ENCODE measurements at places on chromosomes 7 and 10.

DNA sequence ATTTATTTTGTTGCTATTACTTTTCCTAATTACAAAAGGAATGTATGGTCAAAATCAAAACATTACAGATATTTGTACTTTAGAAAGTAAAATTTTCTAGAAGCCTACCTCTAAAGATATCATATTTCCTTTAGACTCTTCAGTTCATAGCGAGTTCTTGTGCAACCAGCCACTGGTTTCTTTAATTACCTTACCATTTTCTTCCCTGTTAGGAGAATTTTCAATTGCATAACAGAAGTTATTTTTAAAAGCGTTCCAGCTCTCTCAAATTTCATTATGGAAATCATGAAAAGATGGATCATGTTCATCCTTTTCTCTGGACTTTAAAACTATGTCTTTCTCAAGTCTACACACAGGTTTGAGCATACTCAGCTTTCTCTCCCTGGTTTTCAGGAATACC lies 5.0 kb upstream of the TRUB1 start:
- no peak for DNase-seq

- DNase-seq: no peak
Observed at GRCh38 chr10:70575874-70576802, 26.4 kb downstream of the PRF1 start.

- DNase-seq: no peak
Observed at GRCh38 chr10:65377687-65378086, 1548.1 kb upstream of the LRRTM3 start.

DNA sequence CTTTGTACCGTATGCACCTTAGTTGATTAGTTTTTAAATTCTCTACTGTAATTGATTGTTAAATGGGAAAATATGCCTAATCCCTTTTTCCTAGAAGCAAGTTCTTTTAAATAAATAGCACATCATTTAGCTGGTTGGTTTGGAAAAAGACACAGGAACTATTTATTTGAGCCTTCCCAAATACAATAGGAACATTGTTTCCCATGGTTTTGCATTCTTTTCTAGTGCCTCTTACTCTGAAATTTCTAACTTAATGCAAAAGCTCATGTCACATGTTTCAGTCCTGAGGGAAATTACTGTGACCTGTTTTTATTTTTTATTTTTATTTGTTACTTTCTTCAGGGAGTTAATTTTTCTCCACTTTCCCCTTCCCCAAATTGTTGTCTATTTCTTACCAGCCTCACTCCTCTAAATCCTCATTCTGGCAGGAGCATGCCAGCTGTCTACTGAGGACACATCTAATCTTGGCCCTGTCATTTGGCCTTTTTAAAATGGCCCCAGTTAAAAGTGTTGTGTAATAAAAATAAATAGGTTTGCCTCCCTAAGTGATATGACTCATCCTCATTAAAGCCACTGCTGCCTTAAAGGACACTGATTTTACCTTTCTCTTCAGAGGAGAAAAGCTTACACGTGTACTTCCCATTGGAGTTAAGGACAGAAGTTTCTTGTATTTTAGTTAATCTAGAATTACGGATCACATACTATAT lies 94.5 kb downstream of the PPP1R3A start:
- DNase-seq: no peak

GRCh38 chr7:78510580-78511188 lies 712.1 kb downstream of the PHTF2 start:
- no peak for DNase-seq

DNA sequence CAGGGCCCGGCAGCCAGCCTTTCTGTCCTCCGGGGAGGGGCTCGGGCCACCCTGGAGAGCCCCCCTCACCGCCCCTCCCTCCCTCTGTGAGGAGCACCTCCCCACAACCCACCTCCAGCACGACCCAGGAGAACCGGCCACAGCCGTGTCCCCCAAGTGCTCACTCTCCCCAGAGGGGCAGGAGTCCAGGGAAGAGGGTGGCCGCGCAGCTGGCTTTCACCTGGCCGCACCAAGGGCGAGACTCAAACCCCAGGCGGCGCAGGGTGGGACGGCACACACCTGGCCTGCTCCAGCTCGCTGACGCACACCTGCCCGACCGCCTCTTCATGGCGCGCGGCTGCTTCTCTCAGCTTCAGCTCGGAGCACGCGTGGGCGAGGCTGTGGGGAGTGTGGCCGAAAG lies 73.4 kb downstream of the CFAP46 start:
- DNase-seq: no peak

DNA sequence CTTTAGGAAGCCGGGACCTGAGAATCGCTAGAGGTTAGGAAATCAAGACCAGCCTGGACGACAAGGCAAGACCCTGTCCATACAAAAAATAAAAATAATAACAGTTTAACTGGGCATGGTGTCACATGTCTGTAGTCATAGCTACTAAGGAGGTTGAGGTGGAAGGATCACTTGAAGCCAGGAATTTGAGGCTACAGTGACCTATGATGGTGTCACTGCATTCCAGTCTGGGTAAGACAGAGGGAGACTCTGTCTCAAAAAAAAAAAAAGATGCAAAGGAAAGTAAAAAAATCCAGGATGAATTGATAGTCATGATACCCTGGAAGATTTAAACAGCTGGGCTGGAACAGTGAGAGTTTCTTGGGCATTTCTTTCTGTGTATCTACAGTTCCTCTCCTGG lies 463.2 kb downstream of the GALNT17 start:
- no peak for DNase-seq

- no peak for DNase-seq
Observed at GRCh38 chr7:106957766-106958165, 86.7 kb upstream of the PRKAR2B start.

DNA sequence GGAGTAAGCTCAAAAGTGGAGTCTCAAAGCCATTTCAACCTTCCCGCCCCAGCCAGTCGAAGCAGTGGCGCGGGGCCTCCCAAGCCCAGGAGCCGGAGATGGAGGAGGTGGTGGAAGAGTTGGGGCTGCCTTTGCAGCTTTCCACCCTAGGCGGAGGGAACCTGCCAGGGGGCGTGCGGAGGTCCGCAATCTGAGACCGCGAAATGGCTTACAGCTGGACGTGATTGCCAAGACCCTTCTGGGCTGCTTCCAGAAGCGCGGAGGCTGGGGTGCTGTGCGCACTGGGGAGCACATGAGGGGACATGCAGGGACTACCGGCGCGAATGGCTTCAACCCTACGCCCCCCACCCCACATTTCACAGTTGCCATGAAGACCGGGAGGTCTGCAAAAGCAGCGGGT lies 86.2 kb downstream of the PRR15 start:
- no peak for DNase-seq

- no peak for DNase-seq
Observed at GRCh38 chr7:103866919-103867318, 122.5 kb downstream of the RELN start.

- DNase-seq: no peak
Observed at GRCh38 chr7:17195576-17195975, 102.9 kb upstream of the AHR start.

- peak; percentile 75 for DNase-seq
Observed at GRCh38 chr10:72297805-72298591, 24.3 kb downstream of the DDIT4 start.

DNA sequence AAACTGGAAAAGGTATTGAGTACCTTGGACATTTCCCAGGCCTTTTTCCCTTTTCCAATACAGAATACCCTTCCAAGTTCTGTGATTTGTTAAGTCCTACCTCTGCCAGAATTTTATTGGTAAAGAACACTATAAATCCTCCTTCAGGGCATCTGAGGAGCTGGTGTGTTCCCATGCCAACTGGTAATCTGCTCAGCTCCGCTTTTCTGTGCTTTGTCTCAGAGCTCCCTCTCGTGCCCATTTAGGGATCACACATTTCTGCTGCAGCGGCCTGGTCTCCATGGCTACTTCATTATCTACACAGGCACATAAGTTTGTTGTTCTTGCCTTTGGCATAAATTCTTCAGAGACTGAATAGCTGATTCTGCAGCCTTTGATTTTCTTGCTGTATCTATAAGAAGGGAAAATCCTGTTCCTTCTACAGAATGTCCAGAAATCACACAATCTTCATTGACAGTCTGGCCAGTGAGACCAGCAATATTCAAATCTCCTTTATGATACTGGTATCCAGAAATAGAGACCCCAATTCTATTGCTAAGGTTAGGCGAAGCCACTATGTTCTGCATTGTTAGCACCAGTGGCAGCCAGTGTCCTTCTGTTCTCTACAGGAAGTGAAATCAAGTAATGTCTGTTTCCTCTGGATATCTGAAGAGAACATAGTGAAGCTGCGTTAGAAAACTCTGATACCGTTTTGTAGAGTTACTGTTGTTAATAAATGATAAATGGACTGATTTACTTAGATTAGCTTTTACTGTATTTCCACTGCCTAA lies 51.9 kb downstream of the DENND11 start:
- no peak for DNase-seq

GRCh38 chr10:128058106-128058749 lies 68.0 kb downstream of the MKI67 start:
- DNase-seq: no peak

DNA sequence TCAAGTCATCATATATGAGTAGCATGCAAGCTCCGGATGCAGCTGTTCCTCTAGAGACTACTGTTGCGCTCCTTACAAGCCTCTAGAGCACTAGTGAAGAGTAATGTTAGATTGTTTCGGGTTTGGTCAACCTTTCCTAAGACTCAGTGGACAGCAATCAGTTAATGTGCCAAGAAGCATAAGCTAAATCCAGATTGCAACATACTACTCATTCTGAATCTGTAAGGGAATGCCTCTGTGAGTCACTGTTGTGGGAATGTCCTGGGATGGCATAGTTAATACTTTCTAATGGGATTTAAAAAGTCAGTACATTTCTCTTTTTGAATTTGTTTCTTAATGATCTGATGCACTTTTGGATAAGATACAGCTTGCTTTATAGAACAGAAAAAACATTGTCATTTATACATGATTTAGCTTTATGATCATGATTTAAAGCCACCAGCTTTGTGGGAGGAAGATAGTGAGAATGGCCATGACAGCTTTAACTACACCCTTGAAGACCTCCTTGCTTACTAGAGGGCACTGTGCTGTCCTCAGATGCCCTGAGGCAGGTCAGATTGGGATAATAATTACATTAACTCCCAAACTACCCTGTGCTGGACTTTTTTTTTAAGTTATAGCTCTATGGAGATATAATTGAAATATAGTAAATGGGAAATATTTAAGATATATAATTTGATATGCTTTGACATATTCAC lies 138.4 kb downstream of the SDK1 start:
- no peak for DNase-seq

GRCh38 chr10:32299354-32299980 lies 47.5 kb downstream of the EPC1 start:
- no peak for DNase-seq

GRCh38 chr10:47049906-47050305 lies 138.7 kb downstream of the PTPN20 start:
- no peak for DNase-seq

All from stimulated activated CD8-positive, alpha-beta memory T cell treated with anti-CD3 and anti-CD28 coated beads, Interleukin-4, amount 100 ng/mL, for 4 hours (primary cell).